ENCODE measurements at places on chromosomes 11 and 22.
A peak's percentile ranks its signal among the peaks of the same experiment; 100 is the strongest.

DNA sequence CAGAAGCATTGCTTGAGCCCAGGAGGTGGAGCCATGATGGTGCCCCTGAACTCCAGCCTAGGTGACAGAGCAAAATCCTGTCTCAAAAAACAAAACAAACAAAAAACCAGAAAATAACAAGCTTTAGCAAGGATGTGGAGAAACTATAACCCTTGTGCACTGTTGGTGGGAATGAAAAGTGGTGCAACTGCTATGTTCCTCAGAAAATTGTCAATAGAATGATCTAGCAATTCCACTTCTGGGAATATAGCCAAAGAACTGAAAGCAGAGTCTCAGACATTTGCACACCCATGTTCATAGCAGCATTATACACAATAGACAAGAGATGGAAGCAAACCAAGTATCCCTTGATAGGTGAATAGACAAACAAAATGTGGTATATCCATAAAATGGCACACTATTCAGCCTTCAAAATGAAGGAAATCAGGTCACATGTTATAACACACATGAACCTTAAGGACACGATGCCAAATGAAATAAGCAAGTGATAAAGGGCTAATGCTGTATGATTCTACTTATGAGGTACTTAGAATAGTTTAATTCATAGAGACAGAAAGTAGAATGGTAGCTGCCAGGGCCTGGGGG is 15.9 kb downstream of the KLHL22 start:
- no peak for DNase-seq

DNA sequence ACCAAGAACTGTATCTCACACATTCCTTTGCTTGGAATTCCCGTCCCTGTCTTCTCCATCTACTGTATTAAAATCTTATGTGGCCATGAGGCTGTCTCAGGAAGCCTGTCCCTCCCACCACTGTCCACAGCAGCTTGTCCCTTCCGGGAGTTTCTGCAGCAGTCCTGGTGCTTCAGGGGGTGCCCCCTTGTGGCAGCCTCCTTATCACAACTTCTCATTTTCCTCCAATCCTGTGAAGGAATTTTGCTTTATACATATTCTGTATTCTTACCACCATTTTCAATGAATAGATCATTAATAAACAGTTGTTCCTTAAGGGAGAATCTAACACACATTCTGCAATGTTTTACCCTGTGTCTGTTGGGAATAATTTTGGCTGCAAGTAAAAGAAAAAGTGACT is 220.4 kb upstream of the RAG2 start:
- DNase-seq: no peak

DNA sequence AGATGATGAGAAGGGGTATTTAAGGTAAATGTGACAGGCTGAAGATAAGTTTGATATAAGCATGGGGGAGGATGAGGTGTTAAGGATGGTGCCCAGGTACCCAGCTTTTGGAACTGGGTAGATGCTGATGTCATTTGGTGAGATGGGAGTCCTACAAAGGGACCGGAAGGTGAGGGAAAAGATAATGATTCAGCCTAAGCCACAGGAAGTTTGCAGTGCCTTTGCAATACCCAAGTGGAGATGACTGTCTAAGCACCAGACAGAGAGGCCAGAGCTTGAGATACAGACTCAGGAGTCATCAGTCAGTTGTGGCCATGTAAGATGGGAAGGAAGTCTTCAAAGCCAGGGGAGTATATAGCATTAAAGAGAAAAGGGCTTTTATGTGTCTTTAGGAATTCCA is 30.0 kb upstream of the SMCO4 start:
- no peak for DNase-seq

- DNase-seq: no peak
Observed at GRCh38 chr11:121901886-121902285, 214.1 kb downstream of the BLID start.

DNA sequence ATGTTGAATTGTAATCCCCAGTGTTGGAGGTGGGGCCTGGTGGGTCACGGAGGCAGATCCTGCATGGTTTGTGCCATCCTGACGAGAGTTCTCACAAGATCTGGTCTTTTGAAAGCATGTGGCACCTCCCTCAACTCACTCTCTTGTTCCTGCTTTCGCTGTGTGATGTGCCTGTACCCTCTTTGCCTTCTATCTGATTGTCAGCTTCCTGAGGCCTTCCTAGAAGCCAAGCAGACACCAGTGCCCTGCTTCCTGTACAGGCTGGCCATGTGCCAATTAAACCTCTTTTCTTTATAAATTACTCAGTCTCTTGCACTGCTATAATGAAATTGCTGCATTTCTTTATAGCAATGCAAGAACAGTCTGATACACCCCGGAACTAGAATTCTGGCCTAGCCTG is 13.1 kb downstream of the PTPN5 start:
- no peak for DNase-seq

DNA sequence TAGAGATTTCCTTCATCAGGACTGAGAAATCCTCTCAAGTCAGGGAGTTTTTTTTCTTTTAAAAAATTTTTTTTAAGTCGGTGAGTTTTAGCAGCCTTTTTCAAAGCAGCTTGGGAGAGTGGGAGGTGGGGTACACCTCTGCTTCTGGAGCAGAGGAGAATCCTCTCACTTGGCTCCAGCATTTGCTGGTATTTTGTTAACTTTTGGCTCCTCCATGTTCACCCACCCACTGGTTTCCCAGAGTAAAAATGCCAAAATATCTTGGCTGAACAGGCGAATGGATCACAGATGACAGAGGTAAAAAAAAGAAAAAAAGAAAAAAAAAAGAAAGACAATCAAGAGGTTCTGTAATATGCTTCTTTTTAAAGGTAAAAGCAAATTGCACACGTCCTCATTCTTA is 68.0 kb downstream of the GAB2 start:
- DNase-seq: no peak

- DNase-seq: no peak
Observed at GRCh38 chr11:122746050-122746478, 90.5 kb downstream of the UBASH3B start.

- no peak for DNase-seq
Observed at GRCh38 chr11:104433751-104434150, 269.8 kb upstream of the PDGFD start.

DNA sequence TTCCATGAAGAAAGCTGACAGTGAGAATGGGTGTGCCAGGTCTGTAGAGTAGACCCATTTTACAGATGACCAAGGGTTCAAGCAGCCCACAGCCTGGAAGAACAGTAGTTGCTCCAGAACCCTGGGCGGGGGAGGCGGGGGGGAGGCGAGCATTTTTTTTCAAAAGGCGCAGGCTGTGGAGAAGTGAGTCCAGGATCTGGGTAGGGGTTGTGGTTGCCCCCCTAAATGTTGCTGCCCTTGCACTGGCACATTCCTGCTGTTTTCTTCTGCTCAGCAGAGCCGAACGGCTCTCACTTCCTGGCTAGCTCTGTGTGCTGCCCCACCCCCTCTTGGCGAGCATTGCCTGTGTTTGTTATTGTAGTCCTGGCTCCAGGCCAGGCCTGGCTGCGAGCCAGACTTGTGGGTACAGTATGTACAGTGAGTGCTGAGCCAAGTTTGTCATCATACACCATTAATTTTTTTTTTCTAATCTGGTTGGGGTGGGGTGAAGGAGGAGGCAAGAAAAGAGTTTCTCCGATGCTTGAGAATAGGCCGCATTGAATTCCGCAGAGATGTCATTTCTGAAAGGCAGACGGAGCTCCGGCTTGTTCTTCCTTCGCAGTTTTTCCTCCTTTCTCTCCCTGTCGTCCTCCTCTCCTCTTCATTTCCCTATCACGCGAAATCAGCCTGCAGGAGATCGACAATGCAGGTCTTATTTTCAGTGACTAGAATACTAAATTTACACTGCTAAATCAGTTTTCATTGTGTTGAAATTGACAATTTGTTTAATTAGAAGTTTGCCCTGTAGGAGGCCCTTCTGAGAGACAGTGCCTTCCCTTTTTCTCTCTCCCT is 100.5 kb downstream of the ZBTB16 start:
- DNase-seq: peak; percentile 96

- no peak for DNase-seq
Observed at GRCh38 chr22:40182231-40182835, 4.6 kb downstream of the TNRC6B start.

DNA sequence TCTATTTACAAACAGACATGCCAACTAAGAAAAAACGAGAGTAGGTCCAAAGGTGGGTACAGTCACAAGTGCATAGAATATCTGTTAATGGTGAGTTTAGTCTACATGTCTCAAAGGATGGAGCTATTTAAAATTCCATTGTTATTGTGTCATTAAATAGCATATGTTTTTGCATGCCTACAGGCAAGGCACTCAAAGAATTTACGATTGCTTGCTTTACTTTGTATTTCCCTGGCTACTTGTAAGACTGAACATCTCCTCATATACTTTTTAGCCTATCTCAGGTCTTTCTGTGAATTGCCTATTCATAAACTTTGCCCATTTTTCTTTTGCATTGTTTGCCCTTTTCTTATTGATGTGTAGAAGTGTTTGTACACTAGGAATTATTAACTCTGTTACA is 39.7 kb downstream of the DEUP1 start:
- DNase-seq: no peak

- DNase-seq: peak; percentile 52
Observed at GRCh38 chr11:112608509-112608908, 347.8 kb upstream of the PLET1 start.

DNA sequence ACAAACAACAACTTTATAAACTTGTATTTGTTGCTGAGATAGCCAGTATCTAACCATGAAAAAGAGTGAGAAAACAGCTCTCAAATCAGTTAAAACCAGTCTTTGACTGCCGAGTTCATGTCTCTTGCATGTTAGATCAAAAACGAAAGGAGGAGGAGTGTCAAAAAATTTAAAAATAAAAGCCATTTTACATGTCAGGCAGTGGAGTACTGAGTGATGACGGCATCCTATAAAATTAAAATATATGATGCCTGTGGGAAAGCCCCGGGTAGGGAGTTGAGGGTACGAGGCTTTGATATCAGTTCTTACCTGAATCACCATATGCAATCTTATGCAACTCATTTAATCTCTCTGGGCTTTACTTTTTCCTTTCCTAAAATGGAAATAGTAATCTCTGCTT is 117.3 kb downstream of the ETS1 start:
- DNase-seq: no peak

- no peak for DNase-seq
Observed at GRCh38 chr22:34070051-34070450, 149.8 kb upstream of the LARGE1 start.

DNA sequence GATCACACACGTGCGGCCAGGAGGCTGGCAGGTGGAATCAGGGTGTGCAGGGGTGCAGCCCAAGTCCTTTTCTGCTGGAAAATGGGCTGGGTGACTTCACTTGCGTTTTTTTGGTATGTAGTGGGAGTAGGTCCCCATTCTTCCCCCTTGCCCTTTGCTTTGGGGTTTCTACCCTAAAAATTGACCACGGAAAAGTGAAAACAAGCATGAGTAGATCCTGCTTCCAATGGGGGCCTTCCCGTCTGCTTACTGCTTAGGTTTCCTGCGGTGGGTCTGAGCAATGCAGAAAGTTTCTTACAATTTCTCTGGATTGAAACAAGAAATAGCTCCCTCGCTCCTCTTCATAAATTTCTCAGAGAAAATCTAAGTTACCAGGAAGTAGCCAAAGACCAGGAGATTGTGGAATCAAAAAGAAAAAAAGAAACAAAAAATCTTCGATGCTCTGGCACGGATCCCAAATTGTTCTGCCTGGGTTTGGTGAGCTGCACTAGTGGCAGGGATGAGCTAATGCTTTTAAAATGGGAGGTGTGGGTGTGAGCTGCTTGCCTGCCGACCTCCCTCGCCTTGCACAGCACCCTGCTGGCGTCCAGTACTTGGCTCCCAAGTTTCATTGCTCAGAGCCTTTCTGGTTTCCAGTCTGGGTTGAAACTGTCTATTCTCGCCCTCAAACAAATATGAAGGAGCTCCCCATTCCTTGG is 2.4 kb downstream of the TIMP3 start:
- DNase-seq: no peak

GRCh38 chr11:62018981-62019664 is 51.7 kb upstream of the FTH1 start:
- DNase-seq: no peak

DNA sequence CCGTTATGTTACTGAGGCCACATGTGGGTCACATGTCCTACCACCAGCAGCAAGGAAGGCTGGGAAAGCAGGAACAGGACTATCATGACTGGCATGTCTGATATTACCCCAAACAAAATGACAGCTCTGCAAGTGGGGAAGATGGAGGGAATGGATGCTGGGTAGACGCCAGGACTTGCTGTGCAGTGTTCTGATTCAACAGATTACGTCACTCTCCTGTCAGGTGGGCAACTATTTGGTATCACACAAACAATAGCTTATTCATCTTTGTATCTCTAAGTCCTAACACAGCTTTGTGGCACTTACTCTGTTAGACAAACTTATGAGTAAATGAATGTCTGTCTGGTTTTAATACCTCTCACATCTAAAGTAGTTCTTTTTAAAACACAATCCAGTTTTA is 105.2 kb downstream of the SPON1 start:
- no peak for DNase-seq

DNA sequence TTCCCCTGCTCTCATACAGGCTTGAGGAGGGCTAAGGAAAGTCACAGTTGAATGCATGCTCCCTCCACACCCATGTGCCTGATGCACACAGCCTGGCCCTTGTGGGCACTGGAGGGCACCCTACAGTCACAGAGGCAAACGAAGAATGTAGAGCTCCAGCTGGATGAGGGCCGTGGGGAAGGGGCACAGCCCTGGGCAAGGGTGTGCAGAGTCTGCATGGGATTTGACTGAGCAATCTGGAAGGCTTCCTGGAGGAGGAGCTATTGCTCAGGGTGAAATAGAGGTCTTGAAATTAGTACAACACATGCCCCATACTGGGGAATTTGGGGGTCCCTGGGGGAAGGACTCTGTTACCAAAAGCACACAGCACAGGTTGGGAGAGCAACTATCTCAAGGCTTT is 64.0 kb downstream of the KCNQ1 start:
- no peak for DNase-seq

- no peak for DNase-seq
Observed at GRCh38 chr11:70409437-70409836, 11.1 kb downstream of the CTTN start.

DNA sequence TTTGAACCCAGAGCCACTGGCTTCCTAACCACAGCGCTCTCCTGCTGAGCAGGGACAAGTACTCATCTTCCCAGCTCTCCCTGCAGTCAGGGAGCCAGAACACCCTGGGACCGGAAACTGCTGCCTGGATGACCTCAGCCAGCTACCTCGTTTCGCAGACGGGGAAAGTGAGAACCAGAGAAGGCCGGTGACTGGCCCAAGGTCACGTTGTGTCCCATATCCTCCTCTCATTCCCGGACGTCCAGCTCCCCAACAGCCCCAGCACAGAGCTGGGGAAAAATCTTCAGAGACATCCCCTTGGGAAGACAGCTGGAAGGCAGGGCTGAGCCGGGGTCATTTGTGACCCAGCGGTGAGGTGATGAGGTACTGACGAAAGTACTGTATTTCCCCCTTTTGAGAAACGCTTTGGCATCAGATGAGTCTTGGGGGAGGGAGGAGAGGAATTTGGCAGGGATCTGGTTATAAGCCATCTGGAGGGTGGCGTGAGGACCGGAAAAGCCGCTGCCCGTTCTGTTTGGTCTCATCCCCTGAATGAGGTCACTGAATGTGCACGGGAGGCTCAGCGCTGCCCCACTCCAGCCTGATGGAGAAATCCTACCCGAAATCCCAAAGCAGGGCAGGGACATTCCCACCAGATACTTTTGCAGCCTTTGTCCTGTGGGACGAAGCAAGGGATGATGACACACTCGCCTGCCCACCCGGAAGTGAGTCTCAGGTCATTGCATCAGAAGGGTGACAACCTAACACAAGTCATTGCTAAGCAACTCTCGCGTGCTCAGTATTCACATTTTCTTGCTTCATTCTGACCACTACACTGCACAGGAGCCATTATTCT is 41.1 kb downstream of the LIF start:
- DNase-seq: peak; percentile 33

Data from NCI-H446 (cell line).